ENCODE measurements at places on chromosomes 3 and 15.
A peak's percentile ranks its signal among the peaks of the same experiment; 100 is the strongest.

- no peak for DNase-seq
Measured at GRCh38 chr3:169548194-169548593, 115.3 kb downstream of the MECOM start.

GRCh38 chr3:26104851-26105251 lies 315.0 kb downstream of the OXSM start:
- no peak for DNase-seq

DNA sequence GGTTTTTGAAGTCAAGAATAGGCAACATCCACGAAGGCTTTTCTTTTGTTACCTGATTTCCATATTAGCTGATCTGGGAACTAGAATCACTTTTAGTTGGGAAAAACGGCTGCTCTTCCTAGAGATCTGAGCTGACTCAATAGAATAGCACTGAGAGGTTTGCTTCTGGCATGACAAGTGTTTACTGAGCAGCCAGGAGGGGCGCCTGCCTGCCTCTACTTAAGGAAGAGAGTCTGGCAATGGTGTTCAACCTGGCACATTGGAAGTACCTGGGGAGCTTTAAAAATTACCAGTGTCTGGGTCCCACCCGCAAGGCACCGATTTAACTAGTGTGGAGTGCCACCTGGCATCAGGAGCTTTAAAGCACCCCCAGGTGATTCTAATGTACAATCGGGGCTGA lies 34.4 kb downstream of the FAM43A start:
- DNase-seq: no peak

DNA sequence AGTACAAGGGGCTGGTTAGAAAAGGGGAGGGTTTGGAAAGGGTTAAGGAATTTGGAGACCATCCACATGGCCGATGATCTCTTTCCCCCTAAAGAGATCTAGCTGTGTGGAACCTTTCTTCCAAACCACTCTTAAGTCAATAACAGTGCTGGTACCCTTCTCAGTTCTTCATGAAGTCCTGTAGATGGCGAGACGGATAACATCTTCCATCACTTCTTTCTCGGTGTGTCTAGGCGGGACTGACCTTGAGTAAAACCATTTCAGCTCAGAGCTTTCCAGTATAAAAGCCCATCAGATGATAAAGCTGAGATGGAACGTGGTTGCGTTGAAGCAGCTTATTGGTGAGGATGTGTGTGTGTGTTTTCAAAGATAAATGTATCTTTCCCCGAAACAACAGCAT lies 151.5 kb upstream of the BHLHE40 start:
- DNase-seq: no peak

DNA sequence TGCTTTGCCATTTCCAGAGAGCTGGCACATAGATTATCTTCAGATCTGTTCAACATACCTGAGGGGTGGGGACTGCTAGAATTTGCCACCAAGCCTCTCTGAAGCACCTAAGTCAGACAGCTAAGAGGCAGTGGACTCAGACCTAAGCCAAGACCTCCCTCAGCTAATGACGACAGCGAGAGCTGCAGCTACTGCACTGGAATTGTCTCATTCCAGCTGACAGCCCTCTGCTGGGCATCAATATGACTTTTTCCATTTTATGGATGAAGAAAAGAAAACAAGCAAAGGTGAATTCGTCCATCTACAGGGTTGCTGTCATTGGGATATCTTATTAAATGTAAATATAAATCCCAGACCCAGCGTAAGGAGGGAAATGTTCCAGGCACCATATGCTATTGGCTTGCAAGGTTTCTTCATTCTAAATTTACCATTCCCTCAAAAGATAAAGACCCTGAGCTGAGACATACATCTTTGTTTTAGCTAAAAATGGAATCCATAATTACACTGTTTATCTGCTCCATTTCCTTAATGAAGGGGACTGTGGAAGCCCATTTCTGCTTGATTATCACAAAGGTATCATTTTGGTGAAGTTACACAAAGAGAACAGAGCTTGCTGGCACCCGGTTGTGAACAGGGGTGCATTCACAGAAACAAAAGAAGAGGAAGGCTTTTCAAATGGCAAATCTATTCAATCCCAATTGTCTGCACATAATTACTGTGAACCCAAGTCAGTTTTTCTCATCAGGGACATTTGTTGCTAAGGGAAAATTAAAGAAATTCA lies 85.5 kb upstream of the LRTM1 start:
- DNase-seq: no peak

DNA sequence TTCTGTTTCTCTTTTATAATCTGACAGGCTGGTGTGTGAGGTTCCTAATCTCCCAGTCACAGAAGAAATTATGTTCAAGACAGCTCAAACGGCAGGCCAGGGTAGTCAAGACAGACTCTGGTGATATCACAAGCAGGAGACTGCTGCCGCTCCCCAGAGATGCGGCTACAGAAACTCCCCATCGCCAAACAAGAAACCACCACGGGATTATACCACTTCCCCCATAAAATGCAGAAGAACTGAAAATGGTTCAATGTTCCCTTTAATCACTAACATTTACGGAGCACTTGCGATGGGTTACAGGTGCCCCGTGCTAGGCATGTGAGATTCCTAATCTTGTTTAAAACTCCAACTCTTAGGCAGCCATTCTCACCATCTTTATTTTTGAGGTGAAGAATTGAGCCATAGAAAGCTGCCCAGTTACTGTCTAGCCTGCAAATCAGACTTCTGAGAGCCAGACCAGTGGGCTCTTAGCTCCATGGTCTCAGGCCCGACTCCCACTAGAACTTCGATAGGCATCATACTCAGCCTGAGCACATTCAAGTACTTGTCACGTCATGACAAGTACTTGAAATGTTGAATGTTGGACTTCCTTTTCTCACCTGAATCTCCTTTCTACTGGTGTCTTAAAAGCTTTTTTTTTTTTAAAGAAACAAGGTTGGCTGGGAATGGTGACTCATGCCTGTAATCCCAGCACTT lies 58.4 kb downstream of the TBC1D2B start:
- DNase-seq: peak; percentile 56

All from KG1 (cell line).